ENCODE measurements at places on chromosomes 1 and 21.
A peak's percentile ranks its signal among the peaks of the same experiment; 100 is the strongest.

DNA sequence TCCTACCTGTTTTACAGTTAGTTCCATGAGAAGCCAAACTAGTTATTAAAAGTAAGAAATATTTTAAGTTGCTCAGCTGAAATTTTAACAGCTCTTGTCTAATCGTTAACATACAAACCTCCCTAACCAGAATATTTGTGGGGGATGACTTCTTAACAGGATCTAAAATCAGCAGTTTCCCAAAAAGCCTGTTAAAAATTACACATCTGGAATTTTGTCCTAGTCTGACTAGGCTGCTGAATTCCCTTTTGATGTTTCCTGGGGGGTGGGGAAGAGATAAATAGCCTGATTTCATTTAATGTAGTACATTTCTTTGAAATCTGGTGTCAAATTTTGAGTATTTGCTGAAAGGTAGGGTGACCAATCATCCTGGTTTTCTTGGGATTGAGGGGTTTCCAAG lies 78.8 kb upstream of the ARHGAP29 start:
- no peak for DNase-seq

DNA sequence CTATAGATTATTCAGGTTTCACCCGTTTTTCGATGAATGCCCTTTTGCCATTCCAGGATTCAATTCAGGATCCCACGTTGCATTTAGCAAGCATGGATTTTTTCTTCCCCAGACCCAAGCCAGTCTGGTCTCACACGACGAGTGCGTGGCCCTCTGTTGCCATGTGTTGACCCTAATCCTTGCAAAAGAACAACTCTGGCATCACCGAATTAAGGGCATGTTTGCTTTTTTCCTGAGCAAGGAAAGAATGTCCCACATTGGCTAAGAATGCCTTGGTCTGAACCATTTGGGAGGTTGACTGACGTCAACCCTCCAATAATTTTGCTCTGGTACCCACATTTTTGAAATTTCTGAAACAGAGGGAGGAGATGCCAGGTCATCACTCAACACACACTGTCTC lies 153.0 kb upstream of the WNT4 start:
- no peak for DNase-seq

DNA sequence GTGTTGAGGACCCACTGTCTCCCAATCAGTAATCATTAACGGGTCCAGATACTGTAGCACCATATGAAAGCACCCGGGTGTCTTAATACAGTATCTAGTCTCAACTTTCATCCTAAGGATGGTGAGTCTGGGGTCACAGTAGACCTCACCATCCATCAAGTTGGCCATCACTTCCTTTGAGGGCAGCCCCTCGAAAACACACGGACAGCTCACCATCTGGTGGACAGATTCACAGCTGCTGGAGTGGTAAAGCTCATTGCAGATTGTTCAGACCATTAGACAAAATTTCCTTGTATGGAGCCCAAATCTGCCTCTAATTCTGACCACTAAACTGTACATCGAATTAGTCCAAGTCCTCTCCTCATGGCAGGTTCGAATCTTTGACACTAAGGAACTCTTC lies 123.1 kb downstream of the PGBD5 start:
- DNase-seq, result no peak

DNA sequence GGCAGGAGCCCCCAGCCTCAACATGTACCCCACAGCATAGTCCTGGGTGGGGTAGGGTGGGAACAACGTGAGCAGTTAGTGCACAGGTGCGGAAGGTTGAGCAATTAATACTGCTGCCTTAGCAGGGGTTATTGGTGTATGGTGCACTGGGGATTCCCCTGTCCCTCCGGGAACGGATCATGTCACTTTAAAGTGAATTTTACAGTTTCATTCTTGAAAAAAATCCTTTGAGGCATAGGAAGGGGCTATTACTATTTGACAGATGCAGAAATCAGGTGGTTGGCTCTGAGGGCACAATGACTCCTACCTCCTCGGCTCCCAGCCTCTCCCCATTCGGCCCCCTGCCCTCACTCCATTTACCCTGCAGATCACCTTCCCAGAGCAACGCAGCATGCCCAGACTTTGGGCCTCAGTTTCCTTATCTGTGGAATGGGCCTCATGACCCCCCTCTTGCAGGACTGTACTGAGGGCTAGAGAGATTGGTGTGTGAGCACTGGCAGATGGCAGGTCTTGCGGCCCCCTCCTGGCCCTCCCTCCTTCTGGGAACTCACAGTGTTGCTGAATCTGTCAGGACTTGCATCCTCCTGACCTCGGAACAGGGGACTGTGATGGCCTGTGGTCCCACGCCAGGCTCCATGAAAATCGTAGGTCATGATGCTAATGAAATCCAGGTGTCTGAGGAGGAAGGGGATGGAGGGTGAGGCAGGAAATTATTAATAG lies 5.1 kb upstream of the MYBPH start:
- no peak for DNase-seq

GRCh38 chr1:70809069-70809468 lies 238.5 kb downstream of the PTGER3 start:
- no peak for DNase-seq

- DNase-seq, result peak; percentile 44
These were observed 1.1 kb downstream of the PIK3CD start for GRCh38 chr1:9652379-9653209.

GRCh38 chr1:162605225-162605927 lies 26.9 kb upstream of the DDR2 start:
- no peak for DNase-seq

- DNase-seq, result peak; percentile 4
These were observed 71.0 kb downstream of the NFASC start for GRCh38 chr1:204941421-204942338.

- no peak for DNase-seq
These were observed 90.4 kb downstream of the HHAT start for GRCh38 chr1:210418863-210419650.

DNA sequence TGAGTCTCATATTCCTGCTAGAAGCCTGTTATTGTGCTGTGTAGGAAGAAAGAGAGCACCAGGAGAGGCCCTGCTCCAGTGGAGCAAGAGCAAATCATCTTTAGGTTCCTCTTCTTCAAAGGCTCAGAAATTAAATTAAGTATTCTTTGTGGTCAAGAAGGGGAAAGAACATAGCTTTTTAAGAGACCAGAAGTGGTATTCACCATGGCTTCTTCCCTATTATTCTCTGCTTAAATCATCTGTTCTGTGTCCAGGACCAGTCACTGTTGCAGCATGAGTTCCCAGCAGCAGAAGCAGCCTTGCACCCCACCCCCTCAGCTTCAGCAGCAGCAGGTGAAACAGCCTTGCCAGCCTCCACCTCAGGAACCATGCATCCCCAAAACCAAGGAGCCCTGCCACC lies 1.1 kb downstream of the SPRR1B start:
- no peak for DNase-seq

DNA sequence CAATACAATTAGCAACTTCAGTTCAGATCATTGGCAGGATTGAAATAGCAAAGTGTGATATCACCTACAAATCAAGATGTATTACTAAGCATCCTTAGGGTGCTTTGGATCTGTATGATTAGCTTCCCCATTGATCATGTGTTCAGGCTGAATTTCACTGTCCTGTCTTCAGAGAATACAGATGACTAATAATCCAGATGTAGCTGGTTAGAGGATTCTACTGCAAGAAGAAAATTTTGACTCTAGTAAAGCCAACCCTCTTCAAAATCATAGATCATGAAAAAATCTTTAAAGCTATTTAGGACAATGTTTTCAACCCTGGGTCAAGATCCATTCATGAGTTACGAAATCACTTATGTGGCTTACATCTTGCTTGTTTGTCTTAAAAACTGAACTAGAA lies 184.4 kb downstream of the PTGER3 start:
- DNase-seq, result no peak

GRCh38 chr1:205994346-205994745 lies 8.8 kb downstream of the RAB7B start:
- no peak for DNase-seq

DNA sequence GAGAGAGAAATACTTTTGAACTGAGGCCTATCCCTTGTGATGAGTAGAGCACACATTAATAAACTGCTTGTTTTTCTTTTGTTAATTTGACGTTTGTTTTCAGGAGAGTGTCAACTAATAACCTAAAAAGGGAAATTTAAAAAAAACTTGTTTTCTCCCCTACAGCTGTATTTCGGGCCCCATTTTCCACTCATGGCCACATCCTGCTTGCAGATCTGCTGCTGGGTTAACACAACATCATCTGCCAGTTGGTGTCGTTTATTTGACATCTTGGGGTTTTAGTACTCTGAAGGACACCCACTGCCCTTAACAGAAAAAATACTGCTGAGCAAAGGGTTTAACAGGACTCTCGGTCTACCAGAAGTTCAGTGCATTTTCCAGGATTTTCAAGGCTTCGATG lies 848 bp upstream of the PYHIN1 start:
- peak; percentile 23 for DNase-seq

GRCh38 chr1:89833183-89834082 lies 12.6 kb downstream of the LRRC8D start:
- no peak for DNase-seq

- peak; percentile 53 for DNase-seq
These were observed 19.1 kb downstream of the RUNX3 start for GRCh38 chr1:24910751-24911650.

- DNase-seq, result peak; percentile 70
These were observed 5.0 kb downstream of the SRARP start for GRCh38 chr1:16009030-16009460.

DNA sequence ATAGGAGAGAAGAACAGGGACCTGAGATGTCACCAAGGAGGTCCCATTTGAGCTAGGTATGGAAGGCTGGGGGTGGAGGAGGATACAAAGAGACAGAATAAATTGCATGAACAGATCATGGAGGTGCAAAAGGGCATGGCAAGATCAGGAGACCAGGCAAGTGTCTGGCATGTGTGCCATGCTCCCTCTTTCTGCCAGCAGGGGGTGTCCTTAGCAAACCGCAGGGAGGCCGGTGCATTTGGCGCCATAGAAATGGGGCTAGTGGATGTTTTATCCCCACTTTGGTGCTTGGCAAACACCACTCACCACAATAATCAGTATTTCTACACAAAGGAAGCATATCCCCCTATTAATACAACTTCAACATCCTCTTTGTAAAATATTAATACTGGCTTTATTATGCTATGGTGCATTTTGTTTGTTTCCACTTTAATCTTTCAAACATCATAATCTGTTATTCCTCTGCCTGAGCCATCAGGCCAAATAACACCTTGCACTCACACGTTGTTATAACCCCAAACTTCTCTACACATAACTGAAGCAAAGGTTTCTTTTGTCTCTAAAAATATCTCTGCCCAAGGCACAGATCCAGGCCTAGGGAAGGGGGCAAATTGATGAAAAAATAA lies 25.9 kb downstream of the S100A6 start:
- peak; percentile 59 for DNase-seq

- no peak for DNase-seq
These were observed 33.6 kb upstream of the CD34 start for GRCh38 chr1:207944571-207944970.

DNA sequence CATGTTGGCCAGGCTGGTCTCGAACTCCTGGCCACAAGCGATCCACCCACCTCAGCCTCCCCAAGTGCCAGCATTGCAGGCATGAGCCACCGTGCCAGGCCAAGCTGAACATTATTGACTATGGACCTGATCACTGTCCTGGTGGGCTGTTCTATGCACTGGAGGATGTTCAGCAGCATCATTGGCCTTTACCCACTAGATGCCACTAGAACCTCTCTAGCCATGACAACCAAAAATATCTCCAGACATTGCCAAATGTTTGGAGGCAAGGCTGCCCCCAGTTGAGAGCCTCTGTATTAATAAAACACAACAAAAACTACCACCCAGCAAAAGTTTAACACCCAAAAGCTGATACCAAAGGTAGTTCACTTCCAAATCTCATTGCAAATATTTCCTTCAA lies 110.8 kb upstream of the SOD1 start:
- DNase-seq, result no peak

DNA sequence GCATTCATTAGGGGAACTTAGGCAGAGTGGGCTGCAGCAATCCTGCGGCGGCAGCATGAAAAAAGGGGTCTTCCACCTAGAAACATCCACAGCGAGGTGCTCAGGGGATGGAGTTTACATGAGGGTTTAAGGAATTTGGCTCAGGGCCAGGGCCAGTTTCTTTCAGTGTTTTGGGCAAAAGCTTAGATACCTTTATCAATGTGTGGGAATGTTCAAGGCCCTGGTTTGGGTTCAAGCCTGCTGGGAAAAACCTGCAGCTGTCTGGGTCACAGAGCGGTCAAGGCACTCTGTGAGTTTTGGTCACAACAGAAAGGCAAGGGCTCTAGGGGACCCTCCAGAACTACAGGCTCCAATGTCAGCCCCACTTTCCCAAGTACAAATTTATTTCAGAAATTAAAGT lies 230.3 kb downstream of the DISC1 start:
- no peak for DNase-seq

DNA sequence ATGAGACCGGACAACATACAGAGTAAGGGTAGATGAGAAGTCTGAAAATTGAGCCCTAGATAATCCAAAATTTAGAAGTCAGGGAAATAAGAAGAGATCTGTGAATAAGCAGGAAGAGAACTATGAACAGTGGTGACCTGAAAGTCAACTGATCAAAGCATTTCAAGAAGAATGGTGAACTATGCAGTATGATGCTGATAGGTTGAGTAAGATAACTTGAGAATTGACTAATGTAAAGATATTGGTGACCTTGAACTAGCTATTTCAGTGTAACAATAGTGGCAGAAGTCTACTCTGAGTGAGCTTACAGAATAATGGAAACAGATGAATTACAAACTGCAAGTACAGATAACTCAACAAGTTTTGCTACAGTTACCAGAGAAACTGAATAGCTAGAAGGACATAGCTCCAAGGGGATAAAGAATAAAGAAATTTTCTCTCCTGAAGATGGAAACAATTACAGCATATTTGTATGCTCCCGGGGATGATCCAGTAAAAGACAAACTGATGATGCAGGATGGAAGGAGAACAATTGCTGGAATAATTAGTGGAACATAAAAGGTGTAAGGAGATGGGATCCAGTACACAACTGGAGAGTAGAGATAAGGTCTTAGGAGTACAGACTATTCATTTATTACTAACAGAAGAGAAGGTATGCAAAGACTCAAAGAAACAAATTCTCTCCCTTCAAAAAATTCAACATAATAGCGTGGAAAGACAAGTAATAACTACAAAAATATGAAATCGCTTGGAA lies 10.9 kb downstream of the NRDC start:
- DNase-seq, result no peak

DNA sequence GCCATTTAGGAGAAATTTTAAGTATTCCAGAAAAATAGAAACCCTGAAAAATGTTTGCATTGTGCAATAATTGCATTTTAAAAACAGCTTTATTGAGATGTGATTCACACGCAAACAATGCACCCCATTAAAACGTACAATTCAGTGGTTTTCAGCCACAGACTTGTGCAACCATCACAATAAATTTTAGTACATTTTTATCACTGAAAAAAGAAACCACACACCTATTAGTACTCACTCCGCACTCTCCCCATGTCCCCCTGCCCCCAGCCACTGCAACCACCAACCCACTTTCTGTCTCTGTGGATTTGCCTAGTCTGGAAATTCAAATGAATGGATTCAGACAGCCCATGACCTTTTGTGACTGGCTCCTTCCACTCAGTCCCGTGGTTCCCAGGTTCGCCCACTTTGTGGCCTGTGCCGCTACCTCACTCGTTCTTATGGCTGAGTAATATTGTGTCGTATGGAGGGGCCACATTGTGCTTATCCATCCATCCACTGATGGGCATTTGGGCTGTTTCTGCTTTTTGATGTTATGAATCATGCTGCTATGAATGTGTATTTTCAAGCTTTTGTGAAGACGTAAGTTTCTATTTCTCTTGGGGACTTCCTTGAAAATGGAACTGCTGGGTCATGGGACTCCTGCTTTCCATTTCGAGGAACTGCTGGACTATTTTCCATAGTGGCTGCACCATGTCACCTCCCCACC lies 147.7 kb upstream of the ARHGEF16 start:
- DNase-seq, result no peak
